ENCODE measurements at places on chromosomes 3 and 15.

GRCh38 chr3:70277304-70277703 lies 35.1 kb downstream of the MDFIC2 start:
- no peak for DNase-seq

GRCh38 chr3:104392327-104392726 lies 974.4 kb upstream of the ALCAM start:
- no peak for DNase-seq

GRCh38 chr3:142602619-142603385 lies 6.6 kb downstream of the PLS1 start:
- DNase-seq = no peak

GRCh38 chr3:125644036-125645005 lies 49.0 kb upstream of the OSBPL11 start:
- peak; percentile 77 for DNase-seq

GRCh38 chr15:29124581-29125381 lies 144.8 kb downstream of the NSMCE3 start:
- DNase-seq = no peak

- no peak for DNase-seq
These were observed 92.9 kb downstream of the NCEH1 start for GRCh38 chr3:172617976-172618375.

DNA sequence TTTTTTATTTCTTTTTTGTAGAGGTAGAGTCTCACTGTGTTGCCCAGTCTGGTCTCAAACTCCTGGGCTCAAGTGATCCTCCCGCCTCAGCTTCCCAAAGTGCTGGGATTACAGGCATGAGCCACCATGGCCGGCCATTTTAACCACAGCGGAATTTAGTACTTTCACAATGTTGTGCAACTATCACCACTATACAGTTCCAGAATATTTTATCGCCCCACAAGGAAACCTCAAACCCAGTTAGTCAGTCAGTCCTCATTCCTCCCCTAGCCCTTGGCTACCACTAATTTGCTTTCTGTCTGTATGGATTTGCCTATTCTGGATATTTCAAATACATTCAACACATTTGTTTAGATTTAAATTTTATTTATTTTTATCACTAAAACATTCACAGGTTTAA lies 15.5 kb upstream of the HOMER2 start:
- peak; percentile 49 for DNase-seq

DNA sequence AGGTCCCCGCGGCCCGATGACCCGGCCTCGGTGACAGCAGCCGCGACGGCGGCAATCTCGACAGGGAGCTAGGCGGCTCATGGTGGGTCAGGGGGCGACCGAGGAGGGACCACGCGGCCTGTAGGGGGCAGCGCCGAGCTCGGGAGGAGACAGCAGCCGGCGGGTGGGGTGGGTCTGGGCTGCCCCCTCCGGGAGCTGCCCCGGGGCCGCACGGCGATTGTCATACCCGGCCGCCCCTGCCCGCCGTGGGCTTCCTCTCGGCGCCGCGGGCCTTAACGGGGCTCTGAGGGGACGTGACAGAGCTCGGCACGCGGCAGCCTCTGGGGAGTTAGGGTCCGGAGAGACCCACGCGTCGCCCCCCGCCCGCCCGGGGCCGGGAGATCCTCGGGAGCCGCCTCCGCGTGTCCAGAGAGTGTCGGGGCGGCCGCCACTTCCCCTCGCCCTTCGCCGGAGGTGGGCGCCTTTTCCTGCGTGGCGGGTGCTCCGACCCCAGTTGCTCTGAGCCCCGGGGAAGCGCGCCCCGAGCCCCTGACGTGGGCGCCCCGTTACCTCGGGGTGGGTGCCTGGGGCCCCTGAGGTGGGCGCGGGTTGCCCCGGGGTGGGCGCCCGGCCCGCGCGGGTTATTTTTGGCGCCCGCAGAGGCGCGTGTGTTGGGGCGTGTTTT lies 539 bp upstream of the PLCL2 start:
- no peak for DNase-seq

DNA sequence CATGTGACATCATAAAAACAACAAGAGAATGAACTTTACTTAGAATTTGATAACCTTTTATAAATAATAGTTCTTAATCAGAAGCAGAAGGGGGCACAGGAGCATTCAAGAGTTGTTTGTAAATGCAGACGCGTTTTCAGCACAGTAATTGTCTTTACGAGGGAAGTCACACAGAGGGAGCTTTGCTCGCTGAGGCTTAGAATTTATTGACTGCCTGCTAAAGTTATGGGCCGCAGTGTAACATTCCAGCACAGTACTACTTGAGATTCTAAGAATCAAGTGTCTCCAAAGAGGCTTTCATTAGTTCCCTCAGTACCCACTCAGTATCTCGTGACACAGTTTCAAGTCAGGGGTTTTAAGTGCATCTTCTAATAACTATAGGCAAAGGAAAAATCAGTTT lies 288.7 kb downstream of the NR2F2 start:
- DNase-seq = no peak

DNA sequence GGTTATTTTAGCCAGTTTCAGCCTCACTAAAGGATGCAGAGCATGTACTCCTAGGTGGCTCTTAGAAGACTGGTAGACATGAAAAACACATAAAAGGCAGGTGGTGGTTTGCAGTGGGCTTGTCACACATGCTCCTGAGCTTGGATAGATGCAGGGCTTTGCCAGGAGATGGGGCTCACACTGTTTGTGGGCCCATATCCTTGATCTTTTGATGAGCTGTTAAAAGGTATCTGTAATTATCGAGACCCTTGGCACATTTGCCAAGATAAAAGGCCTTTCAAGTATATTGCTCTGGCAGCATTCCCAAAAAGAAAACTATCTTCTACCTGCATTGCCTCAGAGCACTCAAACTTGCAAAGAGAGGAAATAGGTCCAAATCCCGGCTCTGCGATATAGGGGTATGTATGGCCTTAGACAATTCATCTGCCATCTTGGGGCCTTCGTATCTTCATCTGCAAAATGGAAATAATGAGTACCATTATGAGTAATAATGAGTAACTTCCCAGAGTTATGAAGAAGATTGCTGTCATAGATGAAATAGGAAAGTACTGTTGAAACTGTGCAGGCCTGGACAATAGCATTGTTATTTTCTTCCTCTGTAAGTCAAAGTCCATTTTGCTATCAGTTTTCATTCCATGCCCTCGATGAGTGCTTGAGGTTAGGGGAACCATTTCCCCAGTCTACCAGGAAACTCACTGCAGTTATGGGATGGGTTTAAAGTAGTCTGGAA lies 172.7 kb downstream of the SYNPR start:
- no peak for DNase-seq

- DNase-seq = no peak
These were observed 646.6 kb downstream of the TUSC7 start for GRCh38 chr3:117356091-117356705.

DNA sequence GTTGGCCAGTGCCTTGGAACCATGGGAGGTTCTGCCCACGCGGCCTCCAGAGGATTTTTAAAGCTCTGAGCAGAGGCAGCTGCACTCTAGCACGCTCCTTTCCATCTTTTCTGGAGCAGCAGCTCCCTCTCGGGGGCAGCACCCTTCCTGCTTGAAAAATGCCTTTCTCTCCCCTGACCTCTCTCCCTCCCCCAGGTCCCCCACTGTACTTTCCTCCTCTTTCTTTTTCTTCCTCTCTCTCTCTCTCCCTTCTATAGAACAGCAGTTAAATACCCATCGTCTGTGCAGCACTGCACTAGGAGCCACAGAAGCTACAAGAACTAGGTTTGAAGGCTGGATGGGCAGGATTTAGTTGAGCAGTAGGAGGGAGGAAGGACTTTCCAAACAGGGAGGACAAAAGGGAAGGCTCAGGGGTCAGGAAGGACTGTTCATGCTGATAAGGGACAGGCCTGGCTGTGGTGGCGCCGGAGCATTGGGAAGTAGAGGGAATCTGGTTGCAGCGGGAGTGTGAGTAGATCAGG lies 4.4 kb downstream of the ALPK3 start:
- no peak for DNase-seq

DNA sequence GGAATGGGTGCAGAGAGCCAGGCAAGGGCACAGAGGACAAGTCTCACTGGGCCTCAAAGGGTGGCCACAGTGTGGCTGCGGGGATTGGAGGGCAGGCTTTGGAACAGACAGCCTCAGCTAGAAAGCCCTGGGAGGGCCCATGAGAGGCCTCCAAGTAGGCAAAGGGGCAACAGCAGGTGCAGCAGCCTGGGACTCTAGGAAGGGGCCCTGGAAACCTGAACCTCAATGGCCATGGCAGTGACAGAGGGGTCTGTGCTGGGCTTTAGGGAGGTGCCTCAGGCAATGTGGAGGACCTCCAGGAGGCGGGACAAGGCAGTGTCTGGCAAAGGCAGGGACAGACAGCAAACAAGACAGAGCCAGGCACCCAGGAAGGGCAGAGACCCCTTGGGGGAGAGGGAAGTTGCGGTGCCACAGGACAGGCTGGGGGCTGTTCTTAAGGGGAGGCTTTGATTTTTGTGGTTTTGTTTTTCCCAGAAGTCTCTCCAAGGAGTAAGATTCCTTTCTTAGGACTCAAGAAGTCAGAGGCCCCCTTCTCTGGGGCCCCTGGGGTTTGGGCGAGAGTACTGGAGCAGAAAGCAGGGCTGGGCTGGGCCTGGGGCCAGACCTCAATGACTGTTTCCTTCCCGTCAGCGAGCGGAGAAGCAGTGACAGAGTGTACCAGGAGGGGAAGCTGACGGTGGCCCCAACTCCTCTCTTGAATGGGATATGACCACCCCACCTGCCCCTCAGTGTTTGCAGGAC lies 9.7 kb downstream of the STOML1 start:
- peak; percentile 94 for DNase-seq

DNA sequence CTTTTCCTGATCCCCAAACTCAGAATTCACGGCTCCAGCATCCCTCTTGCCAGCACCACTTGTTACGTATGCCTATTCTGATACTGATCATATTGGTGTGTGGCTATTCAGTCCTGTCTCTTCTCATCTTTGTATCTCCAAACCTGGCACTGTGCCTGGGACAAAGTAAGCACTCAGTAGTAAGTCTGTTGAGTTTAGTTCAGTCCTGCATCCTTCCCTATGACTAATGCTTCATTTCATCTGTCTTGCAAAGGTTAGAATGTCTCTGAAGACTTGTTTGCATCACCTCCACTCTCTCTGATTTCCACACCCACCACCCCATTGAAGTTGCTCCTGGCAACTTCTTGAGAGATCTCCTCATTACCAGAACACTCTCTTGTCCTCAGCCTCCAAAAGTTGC lies 80.3 kb downstream of the HMG20A start:
- no peak for DNase-seq

- peak; percentile 39 for DNase-seq
These were observed 272.3 kb upstream of the NECTIN3 start for GRCh38 chr3:110799271-110799670.

DNA sequence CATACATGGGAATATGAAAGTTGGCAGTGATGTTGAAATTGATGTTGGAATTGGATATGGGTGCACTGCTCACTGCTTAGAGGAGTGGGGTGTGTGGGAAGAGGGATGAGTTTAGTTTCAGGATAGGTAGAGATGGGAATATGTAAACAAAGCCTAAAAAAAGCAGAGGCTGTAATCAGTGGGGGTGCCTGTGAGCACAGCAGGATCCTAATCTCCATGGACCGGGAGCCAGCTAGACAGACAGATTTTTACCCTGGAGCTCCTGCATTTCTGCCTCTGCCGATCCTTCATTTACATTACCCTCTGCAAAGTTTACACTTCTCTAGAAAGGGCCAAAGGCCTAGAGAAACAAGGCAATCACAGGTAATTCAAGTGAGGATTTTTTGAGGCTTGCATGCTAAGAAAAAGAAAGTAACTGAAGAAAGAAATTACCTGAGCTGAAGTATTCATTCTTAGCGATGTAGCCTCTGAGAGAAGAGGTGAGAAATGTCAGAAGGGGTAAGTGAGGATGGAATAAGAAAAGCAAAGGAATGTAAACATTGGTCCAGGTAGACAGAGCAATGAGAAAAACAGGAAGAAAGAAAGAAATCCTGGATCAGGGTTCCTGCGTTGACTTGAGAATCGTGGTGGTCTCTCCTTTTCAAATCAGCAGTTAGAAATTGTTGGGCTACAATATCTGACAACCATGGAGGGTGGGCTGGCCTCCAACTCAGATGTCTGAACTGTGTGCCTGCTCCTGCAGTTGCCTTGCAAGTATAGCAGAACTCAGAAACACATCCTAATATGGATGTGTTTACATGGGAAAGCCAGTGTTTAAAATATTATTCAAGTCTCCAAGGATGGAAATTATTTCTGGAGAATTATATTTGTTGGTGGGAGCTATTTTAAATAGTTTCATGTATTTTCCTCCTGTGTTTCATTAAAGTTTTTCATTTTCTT lies 79.8 kb downstream of the CRTC3 start:
- no peak for DNase-seq

DNA sequence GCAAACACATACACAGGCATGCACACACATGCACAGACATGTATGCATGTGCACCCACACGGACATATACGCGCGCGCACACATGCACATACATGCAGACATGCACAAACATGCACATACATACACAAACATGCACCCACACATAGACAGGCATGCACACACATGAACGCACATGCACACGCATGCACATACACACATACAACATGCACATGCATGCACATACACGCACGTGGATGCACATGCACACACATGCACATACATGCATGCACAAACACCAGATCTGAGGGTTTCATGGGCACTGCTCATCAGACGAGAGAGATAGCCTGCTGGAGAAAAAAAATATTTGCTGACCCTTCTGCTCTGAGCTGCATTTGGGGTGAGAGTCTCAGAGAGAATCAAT lies 31.7 kb upstream of the NTRK3 start:
- no peak for DNase-seq

GRCh38 chr15:100890850-100891249 lies 11.2 kb downstream of the ALDH1A3 start:
- no peak for DNase-seq

DNA sequence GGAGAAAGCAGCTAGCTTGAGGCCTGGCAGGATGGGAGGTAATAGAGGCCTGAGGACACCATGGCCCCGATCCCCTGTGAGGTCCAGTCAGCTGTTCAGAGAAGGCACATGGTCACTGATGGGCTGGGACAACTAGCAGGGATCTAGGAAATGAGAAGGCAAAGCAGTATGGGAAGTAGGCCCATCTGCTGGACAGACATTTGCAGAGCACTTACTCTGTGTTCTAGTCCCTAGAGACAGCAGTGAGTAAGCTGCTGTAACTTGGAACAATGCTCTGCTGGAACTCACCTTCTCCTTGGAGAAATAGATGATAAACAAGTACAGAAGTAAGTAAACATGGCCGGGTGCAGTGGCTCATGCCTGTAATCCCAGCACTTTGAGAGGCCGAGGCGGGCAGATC lies 7.1 kb downstream of the ECE2 start:
- DNase-seq = no peak

GRCh38 chr3:186219211-186219638 lies 110.3 kb upstream of the ETV5 start:
- DNase-seq = no peak

- DNase-seq = no peak
These were observed 8.0 kb downstream of the MAP2K5 start for GRCh38 chr15:67550522-67550921.

- DNase-seq = peak; percentile 55
These were observed 24.6 kb downstream of the IFT80 start for GRCh38 chr3:160374472-160374871.

DNA sequence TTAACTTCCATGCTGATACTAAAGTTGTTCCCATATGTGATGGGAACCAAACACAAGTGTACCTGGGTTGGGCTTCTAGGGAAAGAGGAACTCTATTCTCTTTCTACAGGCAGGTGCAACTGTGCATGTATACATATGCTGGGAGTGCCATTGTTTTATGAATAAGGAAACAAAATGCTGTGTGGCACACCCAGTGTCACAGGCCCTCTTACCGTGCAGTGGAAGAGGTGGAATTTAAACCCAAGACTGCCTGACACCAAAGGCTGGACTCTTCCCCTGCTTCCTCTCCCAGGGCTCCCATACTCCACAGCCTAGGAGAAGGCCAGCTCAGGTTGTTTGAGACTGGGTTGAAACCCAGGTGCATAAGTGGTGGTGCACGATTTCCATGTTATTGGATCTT lies 1.9 kb upstream of the FETUB start:
- no peak for DNase-seq

Measured in renal cortical epithelial cell (primary cell).